ENCODE measurements at places on chromosomes 7 and 10.

GRCh38 chr7:25562673-25563182, 334.4 kb upstream of the NPVF start:
- DNase-seq: no peak

- DNase-seq: no peak
Measured at GRCh38 chr10:69056129-69056528, 31.8 kb upstream of the SRGN start.

GRCh38 chr10:84540617-84541288, 212.4 kb downstream of the CCSER2 start:
- peak; percentile 43 for DNase-seq

GRCh38 chr10:29725133-29725720, 90.5 kb upstream of the SVIL start:
- no peak for DNase-seq

- DNase-seq: no peak
Measured at GRCh38 chr7:77409739-77410547, 6.2 kb downstream of the GSAP start.

DNA sequence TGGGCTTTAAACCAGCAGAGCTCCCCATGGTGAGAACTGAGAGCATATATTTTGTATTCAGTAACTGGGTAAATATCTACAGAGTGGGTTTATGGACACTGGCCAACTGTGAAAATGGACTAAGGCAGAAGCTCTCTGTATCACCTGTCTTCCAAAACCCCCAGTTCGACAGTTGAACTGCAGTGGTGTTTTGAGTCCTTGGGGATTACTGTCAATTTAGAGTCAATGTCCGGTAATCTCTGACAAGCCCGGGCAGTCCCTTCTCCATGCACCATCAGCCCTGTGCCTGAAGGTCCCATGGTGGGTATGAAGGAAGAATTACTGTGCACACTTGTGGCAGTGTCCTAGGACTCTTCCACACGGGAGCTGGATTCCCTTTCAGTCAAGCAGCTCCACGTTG, 235.0 kb downstream of the CCSER2 start:
- no peak for DNase-seq
